ENCODE measurements at places on chromosomes 16 and 17.

DNA sequence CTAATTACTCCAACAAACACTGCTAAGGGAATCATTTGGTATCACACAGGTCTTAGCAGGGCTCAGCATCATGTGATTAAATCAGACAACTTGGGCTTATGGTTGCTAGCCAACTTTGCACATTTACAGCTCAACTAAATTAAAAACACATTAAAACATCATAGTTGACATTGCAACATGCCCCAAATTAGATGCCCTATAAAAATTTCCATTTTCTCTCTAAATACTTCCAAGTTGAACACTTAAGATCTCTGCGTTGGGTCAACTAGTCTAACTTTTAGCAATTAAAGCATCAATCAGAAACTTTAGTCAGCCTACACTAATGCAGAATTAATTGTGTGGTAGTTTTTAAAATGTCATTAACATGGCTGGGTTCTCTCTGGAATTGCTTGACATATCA is 12.1 kb downstream of the DNAJC7 start:
- DNase-seq: no peak

GRCh38 chr16:84369938-84370627 is 1.7 kb downstream of the ATP2C2 start:
- no peak for DNase-seq

GRCh38 chr16:81615833-81616232 is 163.3 kb upstream of the PLCG2 start:
- no peak for DNase-seq

- no peak for DNase-seq
Measured at GRCh38 chr16:84096447-84097005, 20.2 kb downstream of the MBTPS1 start.

DNA sequence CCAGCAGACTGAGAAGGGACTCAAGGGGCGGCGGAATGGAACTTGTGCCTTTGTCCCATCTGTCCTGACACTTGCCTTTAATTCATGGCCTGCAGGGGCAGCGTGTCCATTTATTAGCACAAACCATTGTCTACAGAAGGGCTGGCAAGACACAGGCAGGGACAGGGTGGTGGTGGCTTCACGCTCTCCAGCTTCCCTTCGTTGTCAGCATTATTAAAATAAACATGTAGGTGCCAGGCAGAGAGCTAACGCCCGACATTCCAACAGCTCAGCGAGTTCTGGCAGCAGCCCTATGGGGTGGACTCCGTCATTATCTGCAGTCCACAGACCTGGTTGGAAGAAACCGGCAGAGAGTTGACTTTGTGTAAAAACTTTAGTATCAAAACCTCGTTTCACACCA is 16.3 kb downstream of the DNAI2 start:
- no peak for DNase-seq

- DNase-seq: no peak
Measured at GRCh38 chr16:24986512-24987303, 28.5 kb downstream of the ARHGAP17 start.

All from suprapubic skin (tissue), 4 donors.